ENCODE measurements at places on chromosomes 12 and 14. TPM values are rescaled to one million over a fixed set of nuclear protein-coding genes. Genes with fewer than 3 reads are reported as not detected.

RNU4-1 gene
- total RNA-seq, result 636 TPM

TECPR2 gene
- total RNA-seq, result 8.3 TPM

KRT74 gene
- total RNA-seq, result not detected

LRRC9 gene
- total RNA-seq, result 0.27 TPM

KLHDC1 gene
- total RNA-seq, result 7.2 TPM

KCNMB4 gene
- total RNA-seq, result 8.2 TPM

SMOC1 gene
- 2.1 TPM for total RNA-seq

OTOGL gene
- 0.40 TPM for total RNA-seq

FOXJ2 gene
- total RNA-seq, result 10.9 TPM

GPR135 gene
- 2.3 TPM for total RNA-seq

PGF gene
- total RNA-seq, result 30.2 TPM

Data from muscle of leg (tissue), 16 donors.